ENCODE measurements at places on chromosomes 7 and 10.

DNA sequence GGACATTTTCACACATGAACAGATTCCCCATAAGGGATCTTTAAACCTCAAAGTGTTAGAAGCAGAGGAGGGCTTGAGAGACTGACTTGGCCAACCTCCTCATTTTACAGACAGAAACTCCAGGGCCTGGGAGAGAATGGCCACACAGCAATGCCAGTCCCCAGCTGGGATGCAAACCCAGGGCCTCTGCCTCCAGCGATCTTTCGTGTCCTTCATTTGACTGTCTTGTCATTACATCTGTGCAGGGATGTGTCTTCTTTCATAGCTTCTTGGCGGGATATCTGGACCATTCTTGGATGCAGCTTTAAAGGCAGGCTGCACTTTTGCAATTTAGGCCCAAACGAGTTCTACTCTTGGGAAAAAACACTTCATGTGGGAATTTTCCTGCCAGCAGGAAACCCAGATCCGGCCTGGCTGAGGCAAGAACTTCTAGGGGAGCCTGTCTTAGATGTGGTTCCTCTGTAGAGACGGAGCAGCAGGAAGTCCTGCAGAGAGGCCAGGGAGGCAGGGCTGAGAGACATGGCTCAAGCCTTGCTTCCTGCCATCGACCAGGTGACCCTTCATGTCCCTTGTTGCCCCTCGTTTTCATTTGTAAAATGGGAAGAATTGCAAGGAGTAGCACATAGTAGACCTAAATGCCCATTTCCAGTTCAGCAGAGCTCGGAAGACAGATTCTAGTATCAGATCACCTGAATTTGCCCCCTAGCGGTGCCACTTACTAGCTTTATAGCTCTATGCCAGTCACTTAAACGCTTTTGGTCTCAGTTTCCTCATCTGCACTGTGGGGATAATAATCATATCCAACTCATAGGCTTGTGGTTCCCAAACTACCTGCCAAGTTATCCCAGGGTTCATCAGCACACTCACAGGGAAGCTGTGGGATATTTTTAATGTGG lies 43.9 kb upstream of the SLC29A3 start:
- DNase-seq, result no peak

- no peak for DNase-seq
Observed at GRCh38 chr7:127064-127598, 65.2 kb upstream of the FAM20C start.

DNA sequence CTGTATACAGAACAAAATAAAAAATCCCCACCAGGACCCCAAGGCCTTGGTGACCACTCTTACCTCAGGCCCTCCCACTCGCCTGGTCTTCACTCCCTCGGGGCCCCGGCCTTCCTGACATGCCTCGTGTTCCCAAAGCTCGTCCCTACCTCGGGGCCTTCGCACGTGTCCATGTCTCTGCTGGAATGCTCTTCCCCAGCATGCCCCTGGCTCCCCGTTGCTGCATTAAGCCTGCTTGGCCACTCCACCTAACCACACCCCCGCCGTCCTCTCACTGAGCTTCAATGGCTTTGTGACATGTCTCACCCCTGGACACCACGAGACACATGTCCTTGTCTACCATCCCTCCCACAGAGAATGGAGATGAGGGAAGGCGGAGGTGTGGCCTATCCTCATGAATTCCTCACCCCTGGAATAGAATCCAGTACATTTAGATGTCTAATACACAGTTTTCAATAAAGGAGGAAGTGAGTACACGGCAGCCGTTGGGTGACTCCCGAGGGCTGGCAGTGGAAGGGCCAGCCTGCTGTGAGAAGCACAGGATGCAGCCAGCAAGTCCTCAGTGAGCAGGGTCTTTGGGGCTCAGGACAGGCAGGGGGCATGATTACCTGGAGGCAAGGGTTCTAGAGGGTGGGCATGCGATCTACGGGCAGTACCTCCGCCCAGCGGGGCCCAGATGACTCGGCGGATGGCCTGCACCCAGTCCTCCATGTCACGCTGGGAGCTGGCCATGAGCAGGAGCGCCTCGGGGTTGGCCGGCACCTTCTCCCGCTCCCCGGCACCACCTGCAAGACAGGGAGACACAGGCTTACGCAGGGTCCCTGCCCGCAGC lies 125.7 kb downstream of the ARHGAP22 start:
- no peak for DNase-seq

GRCh38 chr7:45155941-45156340 lies 1.6 kb upstream of the RAMP3 start:
- no peak for DNase-seq

DNA sequence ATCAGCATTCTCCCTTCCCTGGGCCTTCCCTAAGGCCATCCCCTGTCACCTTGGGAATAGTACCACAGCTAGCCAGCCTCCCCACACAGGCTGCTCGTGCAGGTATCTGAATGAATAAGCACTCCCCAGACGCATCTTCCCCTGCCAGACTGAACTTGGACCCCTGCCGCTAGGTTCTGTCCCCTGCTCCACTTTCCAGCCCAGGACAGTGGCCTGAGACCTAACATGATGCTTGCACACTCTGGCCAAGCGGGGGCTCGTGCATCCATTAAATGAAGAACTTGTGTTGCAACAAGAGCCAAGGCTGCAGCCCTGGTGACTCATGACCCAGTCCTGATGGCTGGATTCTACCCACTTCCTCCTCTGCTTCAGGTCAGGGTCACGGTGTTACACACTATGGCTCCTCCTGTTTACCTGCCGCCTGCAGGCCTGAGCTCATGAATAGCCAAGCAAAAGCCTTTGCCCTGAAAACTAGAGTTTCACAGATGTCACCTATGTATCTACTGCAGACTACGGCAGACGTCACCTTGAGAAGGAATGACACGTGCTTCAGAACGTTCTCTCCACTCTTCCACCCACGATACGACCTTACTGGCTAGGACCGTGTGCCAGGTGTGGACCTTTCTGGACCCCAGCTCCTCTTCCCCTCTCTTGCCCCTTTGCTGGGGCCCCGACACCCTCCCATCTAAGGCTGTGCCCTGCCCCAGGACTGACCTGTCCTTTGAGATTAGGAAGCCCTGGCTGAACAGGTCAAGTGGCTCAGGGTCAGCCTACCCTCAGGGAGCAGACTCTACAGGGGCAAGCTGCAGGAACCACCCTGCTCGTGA lies 6.5 kb downstream of the ASB13 start:
- no peak for DNase-seq

GRCh38 chr7:20777377-20778062 lies 9.2 kb downstream of the SP8 start:
- DNase-seq, result no peak

- no peak for DNase-seq
Observed at GRCh38 chr7:139901901-139902300, 72.8 kb downstream of the TBXAS1 start.

GRCh38 chr7:115410972-115411686 lies 489.2 kb downstream of the MDFIC start:
- no peak for DNase-seq

Data from NCI-H446 treated with DMSO at 0.1 percent for 48 hours (cell line).